Fibroblast of villous mesenchyme (primary cell): ENCODE measurements at places on chromosomes 2 and 18. TPM values are rescaled to one million over a fixed set of nuclear protein-coding genes. Genes with fewer than 3 reads are reported as not detected.

DSC2 gene
- under 0.01 TPM in 1 of 2 replicates, not detected in the other for total RNA-seq

- DNase-seq, result no peak
Observed at GRCh38 chr2:62698653-62699052, 6.9 kb upstream of the EHBP1 start.

CNTNAP5 gene
- not detected in 2 replicates for total RNA-seq

OTOS gene
- not detected in 2 replicates for total RNA-seq

DNA sequence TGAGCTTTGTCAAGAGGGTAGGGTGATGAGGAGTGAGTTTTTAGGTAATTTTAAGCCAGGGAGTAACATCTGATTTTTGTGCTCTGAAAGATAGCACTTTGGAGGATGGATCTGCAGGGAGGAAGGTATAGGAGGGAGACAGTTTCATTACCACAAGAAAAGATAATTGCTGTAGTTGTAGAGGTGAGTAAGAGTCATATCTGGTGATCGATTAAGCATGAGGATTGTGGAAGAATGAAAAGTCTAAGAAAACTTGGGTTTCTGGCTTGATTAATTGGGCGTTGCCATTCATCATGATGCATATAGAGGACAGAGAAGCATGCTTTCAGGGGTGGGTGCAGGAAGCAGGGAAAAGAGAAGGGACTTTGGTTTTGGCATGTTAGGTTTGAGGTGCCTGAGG, 18.5 kb downstream of the KCMF1 start:
- no peak for DNase-seq

DNA sequence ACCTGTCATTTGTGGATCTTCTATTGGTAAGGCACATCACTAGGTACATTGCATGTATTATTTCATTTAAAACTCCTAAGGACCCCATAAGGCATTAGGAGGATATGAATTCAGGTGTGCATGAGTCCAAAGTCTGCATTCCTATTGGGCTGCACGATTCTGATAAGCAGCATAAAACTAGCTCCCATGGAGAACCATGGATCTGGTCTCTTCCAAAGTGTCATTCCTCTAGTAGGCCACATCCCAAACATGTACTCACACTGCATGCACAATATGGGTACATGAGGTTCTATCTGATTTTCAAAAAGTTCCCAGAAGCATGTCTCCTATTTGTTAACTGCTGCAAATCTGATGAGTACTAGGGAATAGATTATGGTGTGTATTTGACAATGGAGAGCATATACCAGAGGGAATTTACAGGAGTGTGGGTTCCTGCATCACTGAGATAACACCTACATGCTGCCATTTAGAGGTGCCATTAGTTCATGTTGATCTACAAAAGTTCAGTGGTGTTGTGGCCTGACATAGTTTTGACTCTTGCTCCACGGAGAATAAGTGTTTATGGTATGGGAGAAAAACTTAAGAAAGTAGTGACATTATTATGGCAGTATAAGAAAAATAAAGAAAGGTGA, 11.3 kb downstream of the CYTIP start:
- no peak for DNase-seq

GRCh38 chr2:229348128-229348527, 77.0 kb upstream of the PID1 start:
- DNase-seq, result peak; percentile 46

DNA sequence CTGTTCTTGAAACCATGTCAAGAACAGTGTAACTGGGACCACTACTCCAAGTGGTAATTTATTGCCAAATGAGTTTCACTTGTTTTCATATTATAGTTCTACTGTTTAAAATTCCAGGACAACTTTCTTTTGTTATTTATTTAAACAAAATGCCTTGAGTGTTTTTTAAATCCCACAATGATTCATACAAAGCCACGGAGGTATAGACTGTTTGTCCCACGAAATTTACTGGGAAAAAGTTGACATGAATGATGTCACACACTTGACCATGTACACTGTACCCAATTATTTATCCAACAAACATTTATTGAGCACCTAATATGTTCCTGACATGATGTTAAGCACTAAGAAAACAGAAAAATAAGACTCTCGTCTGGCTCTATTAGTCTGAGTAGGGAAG, 243.9 kb upstream of the SIX2 start:
- DNase-seq, result peak; percentile 30

DNA sequence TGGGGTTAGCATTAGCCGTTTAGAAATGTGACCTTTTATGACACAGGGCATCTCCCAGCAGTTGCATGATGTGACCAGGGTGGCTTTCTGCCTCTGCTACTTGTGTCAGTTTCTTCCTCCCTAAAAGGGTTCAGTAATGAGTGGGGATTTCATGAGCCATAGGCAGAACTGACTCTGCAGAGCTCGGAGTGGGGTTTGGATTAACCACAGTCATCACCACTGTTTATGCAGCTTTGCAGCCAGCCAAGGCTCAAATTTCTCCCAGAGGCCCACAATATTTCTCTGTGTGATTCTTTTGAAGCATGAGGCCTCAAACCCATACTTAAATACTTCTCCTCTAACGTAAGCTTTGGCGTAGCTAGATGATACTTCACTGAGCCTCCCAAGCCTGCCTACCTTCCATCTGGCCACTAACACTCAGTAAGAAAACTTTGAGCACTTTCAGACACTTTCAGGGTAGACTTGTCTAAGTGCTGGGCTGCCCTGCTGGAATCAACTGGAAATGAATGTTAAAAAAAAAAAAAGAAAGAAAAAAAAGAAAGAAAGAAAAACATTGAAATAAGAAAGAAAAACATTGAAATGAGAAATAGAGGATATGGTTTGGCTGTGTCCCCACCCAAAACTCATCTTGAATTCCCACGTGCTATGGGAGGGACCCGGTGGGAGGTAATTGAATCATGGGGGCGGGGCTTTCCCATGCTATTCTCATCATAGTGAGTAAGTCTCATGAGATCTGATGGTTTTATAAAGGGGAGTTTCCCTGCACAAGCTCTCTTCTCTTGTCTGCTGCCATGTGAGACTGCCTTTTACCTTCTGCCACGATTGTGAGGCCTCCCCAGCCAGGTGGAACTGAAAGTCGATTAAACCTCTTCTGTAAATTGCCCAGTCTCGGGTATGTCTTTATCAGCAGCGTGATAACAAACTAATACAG, 11.5 kb upstream of the LAPTM4A start:
- DNase-seq, result peak; percentile 86

CHAC2 gene
- total RNA-seq, result 1.9 and 5.2 TPM in 2 replicates

GRCh38 chr2:95024371-95024770, 1.1 kb upstream of the MAL start:
- DNase-seq, result no peak

SFXN5 gene
- total RNA-seq, result 12.1 and 16.8 TPM in 2 replicates

ATOH8 gene
- total RNA-seq, result 6.8 and 9.1 TPM in 2 replicates

GRCh38 chr2:95317123-95317500, 20.0 kb downstream of the KCNIP3 start:
- no peak for DNase-seq

CACNB4 gene
- total RNA-seq, result 0.32 and 0.43 TPM in 2 replicates

- no peak for DNase-seq
Observed at GRCh38 chr18:985212-985661, 80.6 kb downstream of the ADCYAP1 start.

DNA sequence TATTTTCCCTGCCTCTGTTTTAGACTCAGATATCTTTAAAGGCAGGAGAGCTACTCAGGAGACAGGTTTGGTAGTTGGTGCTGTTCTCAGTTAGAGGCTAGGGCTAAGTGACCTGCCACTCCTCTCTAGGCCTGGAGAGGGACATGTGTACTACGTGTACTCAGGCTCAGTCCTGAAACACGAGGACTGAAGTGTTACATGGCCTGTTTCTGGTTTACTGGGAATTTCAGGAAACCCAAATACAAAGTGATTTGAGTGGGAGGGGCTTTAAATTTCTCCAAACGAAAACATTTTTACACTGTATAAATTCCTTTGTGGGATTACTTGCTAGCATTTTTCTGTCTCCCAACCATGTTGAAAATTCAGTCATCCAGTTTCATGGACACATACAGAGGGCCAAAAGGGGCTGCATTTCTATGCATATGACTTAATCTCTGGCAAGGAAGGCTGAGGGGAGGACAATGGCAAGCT, 343.3 kb downstream of the CYP26B1 start:
- DNase-seq, result peak; percentile 29

- no peak for DNase-seq
Observed at GRCh38 chr2:10830641-10831399, 18.2 kb upstream of the PDIA6 start.
